Airway epithelial cell (primary cell): ENCODE measurements at places on chromosomes 6 and 20. TPM values are rescaled to one million over a fixed set of nuclear protein-coding genes. Genes with fewer than 3 reads are reported as not detected.

Gene KCNK15
- not detected in 2 replicates for total RNA-seq

Gene SLC35D3
- total RNA-seq = not detected in 2 replicates

Gene SLC32A1
- not detected in 2 replicates for total RNA-seq

Gene BMP7
- 0.33 and 0.49 TPM in 2 replicates for total RNA-seq

Gene C6orf15
- 0.35 and 2.0 TPM in 2 replicates for total RNA-seq

Gene TAAR6
- not detected in 2 replicates for total RNA-seq

Gene SPATS1
- total RNA-seq = not detected in 2 replicates

Gene KCNK16
- not detected in 2 replicates for total RNA-seq

Gene PTK6
- total RNA-seq = 0.70 and 1.2 TPM in 2 replicates

Gene FOXS1
- total RNA-seq = not detected in 2 replicates

Gene IRF4
- not detected in 2 replicates for total RNA-seq

Gene NKAIN4
- 0.46 TPM in 1 of 2 replicates, not detected in the other for total RNA-seq

Gene SPATA25
- total RNA-seq = 0.33 TPM in 1 of 2 replicates, not detected in the other

Gene ZNF831
- not detected in 2 replicates for total RNA-seq

Gene RAD21L1
- not detected in 2 replicates for total RNA-seq

Gene MCCD1
- total RNA-seq = not detected in 2 replicates

Gene NT5E
- total RNA-seq = 50.2 and 60.2 TPM in 2 replicates

Gene MRAP2
- total RNA-seq = 0.46 and 0.49 TPM in 2 replicates

Gene ADGRB3
- total RNA-seq = not detected in 2 replicates

Gene FAM209B
- 0.49 TPM in 1 of 2 replicates, not detected in the other for total RNA-seq

Gene DNAH8
- not detected in 2 replicates for total RNA-seq

Gene C20orf144
- total RNA-seq = not detected in 2 replicates

Gene TINAG
- not detected in 2 replicates for total RNA-seq

Gene OPN5
- total RNA-seq = not detected in 2 replicates

Gene SNAP91
- total RNA-seq = not detected in 2 replicates

Gene ERVFRD-1
- total RNA-seq = not detected in 2 replicates

Gene BFSP1
- total RNA-seq = 3.0 and 3.3 TPM in 2 replicates

Gene ASIP
- total RNA-seq = not detected in 2 replicates
